ENCODE measurements at places on chromosomes 3 and 15. TPM values are rescaled to one million over a fixed set of nuclear protein-coding genes. Genes with fewer than 3 reads are reported as not detected.

ZIC1 gene
- 1.2 TPM for total RNA-seq

CA12 gene
- total RNA-seq = 107 TPM

CILP gene
- total RNA-seq = not detected

GOLGA6D gene
- not detected for total RNA-seq

DMXL2 gene
- 7.3 TPM for total RNA-seq

ERICH6 gene
- not detected for total RNA-seq

GNAT1 gene
- total RNA-seq = not detected

EIF4E3 gene
- total RNA-seq = 1.4 TPM

GRK7 gene
- total RNA-seq = not detected

TRPM1 gene
- not detected for total RNA-seq

ABHD17C gene
- 9.2 TPM for total RNA-seq

WDR82 gene
- total RNA-seq = 44.5 TPM

DUOXA1 gene
- 30.6 TPM for total RNA-seq

LRRN1 gene
- 0.08 TPM for total RNA-seq

ZPLD1 gene
- 0.72 TPM for total RNA-seq

CNTN4 gene
- total RNA-seq = not detected

CRYBG3 gene
- total RNA-seq = 5.5 TPM

ARF4 gene
- 176 TPM for total RNA-seq

MED12L gene
- total RNA-seq = not detected

GHSR gene
- not detected for total RNA-seq

PLD1 gene
- total RNA-seq = 7.7 TPM

MYZAP gene
- 3.4 TPM for total RNA-seq

DLG1 gene
- total RNA-seq = 52.5 TPM

MELTF gene
- 13.8 TPM for total RNA-seq

AMOTL2 gene
- total RNA-seq = 55.9 TPM

PIF1 gene
- 6.5 TPM for total RNA-seq

SLCO3A1 gene
- 10.5 TPM for total RNA-seq

PDCD10 gene
- 90.6 TPM for total RNA-seq

ACP3 gene
- 0.16 TPM for total RNA-seq

ATP13A5 gene
- total RNA-seq = not detected

MNS1 gene
- 0.39 TPM for total RNA-seq

NANOGP8 gene
- not detected for total RNA-seq

CHRFAM7A gene
- total RNA-seq = 0.23 TPM

HAPLN3 gene
- total RNA-seq = 7.4 TPM

CD80 gene
- not detected for total RNA-seq

PCOLCE2 gene
- total RNA-seq = 2.9 TPM

CD86 gene
- total RNA-seq = 0.16 TPM
